ENCODE measurements at places on chromosomes 3 and 15.

DNA sequence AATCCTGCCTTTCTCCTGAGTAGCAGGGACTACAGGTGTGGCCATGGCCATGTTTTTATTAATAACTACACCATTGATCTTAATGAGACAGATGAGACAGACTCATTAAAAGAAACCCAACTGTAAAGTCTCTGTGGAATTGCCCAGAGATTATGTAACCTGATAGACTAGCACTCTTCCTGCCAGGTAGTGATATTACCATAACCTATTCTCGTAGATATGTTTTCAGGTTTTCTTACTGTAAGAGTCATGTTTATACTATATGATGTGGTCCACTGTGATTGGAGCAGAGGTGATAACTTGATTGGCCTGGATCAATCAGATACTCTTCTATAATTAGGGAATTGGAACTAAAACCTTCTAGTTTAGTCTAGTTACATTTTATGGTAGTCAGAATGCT lies 93.7 kb downstream of the NFKBIZ start:
- no peak for DNase-seq

- no peak for DNase-seq
These were observed 272.5 kb downstream of the ZBTB20 start for GRCh38 chr3:114874522-114874971.

- no peak for DNase-seq
These were observed at the start of gene PCSK6 for GRCh38 chr15:101489599-101490407. Gene PCSK6, minus strand, starts transcription at chr15:101489707. Its CDS starts 37 bp downstream, at chr15:101489670.

GRCh38 chr3:107236655-107237337 lies 140.4 kb upstream of the CCDC54 start:
- DNase-seq: no peak

- DNase-seq: no peak
These were observed 121.1 kb upstream of the NANOGP8 start for GRCh38 chr15:35206060-35206675.

DNA sequence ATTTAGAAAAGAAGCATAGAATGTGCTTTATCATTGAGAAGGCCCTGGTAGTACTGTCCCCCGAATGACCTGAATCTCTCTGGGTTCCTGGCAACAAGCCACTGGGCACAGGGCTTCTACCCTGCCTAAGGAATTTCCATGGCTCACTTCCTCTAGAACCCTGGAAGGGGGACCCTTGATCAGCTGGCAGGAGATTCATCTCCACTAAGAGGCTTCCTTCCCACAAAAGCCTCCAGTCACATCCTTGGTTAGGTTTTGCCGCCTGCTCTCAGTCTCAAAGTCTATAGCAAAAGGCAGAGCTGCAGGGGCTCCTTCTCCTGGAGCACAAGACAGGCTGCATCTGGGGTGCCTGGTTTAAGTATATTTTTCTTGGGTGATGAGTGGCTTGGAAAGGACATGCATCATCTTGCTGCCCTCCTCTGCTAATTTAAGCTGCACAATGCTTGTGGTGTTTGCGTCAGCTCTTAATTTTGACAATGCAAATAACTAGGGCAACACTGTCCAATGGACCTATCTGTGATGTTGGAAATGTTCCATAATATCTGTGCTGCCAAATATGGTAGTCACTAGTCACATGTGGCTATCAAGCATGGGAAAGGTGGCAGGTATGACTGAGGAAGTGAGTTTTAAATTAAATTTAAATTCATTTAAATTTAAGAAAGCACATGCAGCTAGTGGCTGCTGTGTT lies 33.4 kb upstream of the RARRES1 start:
- no peak for DNase-seq

- DNase-seq: no peak
These were observed 2.8 kb downstream of the CHD2 start for GRCh38 chr15:92902737-92903593.

DNA sequence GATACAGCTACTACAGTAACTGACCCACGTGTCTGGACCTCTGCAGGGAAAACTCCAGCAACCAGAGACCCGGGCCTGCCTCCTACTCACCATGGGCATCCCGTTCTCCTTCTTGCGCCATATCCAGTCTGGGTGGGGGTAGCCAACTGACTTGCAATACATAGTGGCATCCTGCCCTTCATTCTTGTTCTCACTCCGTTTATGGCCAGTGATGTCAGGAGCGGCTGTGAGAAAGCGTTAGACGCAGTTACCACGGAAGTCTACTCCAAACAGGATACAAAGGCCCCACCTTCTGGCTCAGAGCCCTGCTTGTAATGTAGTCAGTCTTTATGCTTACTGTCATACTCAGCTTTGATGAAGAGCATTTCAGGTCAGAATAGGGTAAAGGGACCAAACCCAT lies 59.6 kb downstream of the NPTN start:
- no peak for DNase-seq

- no peak for DNase-seq
These were observed 56.5 kb upstream of the MYO5C start for GRCh38 chr15:52352086-52352485.

GRCh38 chr3:58994746-58995330 lies 55.0 kb downstream of the CFAP20DC start:
- no peak for DNase-seq

- DNase-seq: no peak
These were observed 11.6 kb downstream of the NT5DC2 start for GRCh38 chr3:52521881-52522650.

GRCh38 chr15:59879506-59880265 lies 124.4 kb upstream of the FOXB1 start:
- no peak for DNase-seq

GRCh38 chr15:39195961-39196486 lies 384.9 kb upstream of the THBS1 start:
- no peak for DNase-seq

DNA sequence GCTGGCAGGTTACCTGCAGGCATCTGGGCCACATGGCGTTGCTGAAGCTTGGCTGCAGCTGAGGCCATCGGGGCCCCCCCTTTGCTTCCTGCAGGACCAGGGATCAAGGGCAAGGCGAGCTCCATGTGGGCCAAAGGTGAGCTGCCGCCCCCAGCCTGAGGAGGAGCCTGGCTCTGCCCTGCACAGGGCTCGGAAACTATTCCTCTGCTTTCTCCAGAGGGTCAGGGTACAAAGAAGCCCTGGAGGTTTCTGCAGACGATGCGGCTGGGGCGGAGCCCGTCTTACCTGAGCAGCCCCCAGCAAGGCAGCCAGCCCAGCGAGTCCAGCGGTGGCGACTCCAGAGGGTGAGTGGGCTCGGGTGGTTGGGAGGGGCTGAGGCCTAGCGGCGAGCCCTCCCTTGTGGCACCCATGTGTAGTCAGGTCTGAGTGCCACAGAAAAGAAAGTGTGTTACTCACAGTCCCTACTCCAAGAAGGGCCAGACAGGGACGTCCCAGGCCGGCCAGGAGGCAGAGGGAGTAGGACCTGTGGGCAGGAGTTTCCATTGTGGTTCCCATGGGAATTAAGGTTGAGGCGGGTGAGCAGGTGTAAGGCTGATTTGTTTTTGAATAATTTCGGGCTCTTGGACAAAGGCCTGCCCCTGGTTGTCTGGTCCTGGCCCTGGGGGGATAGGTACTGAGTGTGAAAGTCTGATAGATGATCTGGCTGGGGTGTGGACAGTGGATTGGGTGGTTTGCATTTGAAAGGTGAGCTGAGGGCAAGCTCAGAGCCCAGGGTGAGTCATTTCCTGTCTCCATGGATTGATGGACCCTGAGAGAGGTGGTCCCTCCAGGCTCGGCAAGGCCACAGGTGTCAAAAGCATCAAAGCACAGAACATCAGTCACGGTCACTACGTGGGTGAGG lies 25.4 kb downstream of the CFAP100 start:
- DNase-seq: no peak

DNA sequence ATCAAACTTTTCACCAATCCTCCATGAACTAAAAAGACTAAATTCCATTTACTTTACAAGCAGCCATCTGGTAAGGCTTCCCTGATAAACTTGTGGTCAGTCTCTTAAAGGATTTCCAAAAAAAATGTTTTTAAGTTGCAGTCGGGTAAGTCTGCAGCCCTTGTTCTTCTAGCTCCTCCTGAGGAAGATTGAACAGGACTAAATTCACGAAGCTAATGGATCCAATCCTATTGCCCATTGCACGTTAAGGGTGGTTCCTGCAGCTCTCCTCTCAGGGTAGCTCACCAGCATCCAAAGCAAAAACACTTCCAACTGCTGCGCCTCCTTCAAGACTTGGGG lies 2.8 kb downstream of the HES1 start:
- DNase-seq: no peak

DNA sequence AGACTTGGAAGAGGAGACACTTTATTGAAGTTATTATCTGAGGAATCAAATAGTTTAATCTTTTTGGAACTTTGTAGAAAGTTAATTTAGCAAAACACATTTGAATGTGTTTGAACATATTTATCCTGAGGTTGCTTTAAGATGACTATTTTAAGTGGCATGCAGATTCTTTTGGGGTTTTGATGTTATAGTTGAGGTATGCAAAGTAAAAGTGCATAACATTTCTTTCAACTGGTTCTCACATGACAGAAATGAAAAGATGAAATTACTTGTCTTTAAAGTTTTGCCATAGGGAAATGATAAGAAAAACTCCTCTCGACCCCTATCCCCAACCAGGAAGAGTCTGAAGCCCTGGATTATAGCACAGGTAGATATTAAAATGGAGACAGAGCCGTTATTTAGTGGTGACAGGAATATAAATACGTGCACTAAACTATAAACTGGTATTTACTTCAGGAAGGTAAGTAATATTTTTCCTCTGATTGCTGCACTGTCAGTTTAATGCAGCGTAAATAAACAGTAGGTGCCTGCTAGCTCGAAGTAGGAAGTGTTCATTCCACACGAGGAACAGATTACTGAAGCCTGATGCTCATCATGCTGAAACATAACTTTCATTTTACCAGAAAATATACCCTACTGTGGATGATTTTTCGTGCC lies 15.1 kb upstream of the SATB1 start:
- DNase-seq: no peak

GRCh38 chr15:95328559-95328958 lies 1001.9 kb upstream of the NR2F2 start:
- DNase-seq: no peak

DNA sequence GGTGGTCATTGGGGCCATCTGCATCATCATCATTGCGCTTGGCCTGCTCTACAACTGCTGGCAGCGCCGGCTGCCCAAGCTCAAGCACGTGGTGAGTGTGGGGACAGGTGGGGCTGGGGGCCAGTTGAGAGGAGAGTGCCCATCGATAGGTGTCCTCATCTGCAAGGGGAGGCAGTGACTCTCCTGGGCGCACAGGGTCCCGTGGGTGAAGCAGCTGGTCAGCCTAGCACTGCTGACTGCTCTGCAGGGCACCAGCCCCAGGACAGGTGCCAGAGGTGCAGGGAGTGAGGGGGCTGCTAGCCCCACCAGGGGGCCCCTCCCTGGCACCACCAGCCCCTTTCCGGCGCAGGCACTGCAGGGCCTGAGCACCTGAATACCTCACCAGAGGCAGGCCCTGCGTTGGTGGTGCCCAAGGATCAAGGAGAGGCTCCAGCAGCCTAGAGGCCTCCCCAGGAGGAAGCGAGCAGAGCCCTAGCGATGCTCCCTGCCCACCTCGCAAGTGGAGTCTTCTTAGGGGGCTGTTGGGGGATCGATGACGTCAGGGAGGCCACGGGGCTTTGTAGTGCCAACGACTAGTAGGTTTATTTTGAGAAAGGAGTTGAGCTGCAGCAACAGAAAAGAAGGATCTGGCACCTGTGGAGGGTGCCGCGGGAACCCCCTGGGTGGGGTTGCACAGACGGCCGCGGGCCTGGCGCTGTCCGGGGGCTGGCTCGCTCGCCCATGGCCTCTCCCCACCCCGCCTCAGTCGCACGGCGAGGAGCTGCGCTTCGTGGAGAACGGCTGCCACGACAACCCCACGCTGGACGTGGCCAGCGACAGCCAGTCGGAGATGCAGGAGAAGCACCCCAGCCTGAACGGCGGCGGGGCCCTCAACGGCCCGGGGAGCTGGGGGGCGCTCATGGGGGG lies 976 bp upstream of the ABTB1 start:
- no peak for DNase-seq

DNA sequence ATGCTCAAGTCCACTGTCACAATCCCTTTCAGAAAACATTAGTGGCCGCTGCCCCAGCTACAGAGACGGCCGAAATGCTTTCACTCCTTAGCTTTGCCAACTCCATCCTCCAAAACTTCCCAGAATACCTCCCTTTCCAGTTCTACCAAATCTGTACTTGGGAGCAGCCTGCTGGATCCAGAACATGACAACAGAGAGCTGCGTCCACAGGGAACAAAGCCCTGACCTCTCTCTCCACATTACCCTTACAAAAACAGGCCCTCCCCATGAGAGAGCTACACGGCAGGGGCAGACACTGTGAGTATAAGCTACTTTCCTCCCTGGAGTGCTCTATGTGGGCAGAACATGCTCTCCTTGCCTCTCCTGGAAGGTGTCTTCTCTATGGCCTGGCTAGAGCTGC lies 6.3 kb downstream of the RBM15B start:
- no peak for DNase-seq

GRCh38 chr3:100697172-100697571 lies 12.1 kb upstream of the TFG start:
- no peak for DNase-seq

DNA sequence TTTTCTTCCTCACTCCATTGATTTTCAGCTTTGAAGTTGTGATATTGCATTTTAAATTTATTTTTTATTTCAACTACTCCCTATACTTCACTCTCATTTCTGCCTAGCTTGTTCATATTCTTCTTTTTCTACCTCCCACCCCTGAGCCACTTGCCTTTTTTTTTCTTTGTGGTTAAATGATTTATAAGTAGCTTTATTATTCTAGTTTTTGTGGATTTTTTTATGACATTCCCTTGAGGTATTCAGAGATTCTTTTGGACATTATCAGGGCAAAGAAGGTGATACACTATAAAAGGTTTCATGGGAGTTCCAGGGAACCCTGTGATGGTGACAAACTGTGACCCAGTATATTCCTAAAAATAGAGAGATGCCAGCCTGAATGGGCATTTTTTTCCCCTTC lies 3.3 kb downstream of the C15orf61 start:
- no peak for DNase-seq

GRCh38 chr15:91126080-91126479 lies 26.0 kb downstream of the SV2B start:
- DNase-seq: no peak

DNA sequence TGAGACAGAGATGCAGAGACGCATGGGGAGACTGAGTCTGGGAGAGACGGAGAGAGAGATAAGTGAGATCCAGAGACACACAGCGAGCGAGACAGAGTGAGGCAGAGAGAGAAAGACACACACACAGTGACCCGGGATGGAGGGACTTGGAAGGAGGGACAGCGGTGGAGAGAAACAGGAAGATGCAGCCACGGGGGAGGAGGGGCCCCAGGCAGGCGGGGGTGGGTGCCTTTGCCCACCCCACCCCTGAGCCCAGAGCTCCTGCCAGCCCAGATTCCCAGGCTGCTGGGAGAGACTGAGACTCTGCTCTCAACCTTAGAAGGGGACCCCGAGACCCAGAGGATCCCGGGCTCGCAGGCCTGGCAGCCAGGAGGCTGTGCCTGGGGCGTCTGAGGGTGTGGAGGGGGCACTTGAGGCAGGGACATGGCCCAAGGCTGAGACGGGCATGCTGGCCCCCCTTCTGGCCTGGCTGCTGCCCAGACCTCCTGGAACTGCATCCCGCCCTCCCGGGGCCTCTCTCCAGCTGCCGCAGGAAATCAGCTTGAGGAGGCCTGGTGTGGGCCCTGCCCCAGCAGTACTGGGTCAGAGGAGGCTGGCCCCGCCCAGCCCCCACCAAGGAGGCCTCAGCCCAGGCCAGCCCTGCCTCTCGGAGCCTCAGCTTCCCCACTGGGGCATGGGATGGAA lies 18.1 kb downstream of the H1-8 start:
- DNase-seq: no peak
